ENCODE measurements at places on chromosomes 5 and 9. TPM values are rescaled to one million over a fixed set of nuclear protein-coding genes. Genes with fewer than 3 reads are reported as not detected.

Gene SLCO6A1
- not detected for polyA plus RNA-seq

DNA sequence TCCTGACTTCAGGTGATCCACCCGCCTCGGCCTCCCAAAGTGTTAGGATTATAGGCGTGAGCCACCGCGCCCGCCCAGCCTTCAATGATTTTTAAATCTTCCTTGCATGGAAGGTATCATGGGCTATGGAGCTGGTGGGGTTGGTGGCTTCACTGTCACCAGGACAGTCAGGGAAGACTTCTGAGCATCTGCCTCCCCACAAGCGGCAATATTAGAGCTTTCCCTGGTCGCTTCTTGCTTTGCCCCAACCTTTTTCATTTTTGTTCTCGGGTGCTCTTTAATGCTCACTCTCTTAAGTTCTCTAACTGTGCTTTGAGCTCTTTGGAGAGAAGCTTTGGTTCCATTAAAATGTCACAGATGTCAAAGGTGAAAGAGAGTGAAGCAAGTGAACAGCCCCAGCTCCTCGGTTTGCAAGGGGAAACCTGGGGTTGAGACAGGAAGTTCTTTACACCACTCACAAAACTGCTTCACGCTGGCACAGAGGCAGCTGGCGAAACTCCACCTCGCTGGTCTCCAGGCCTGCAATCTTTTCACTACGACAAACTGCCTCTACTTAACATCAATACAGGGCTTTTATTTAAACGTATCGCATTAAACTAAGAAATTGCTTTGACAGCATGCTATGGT is 142.5 kb upstream of the RETREG1 start:
- DNase-seq, result no peak

DNA sequence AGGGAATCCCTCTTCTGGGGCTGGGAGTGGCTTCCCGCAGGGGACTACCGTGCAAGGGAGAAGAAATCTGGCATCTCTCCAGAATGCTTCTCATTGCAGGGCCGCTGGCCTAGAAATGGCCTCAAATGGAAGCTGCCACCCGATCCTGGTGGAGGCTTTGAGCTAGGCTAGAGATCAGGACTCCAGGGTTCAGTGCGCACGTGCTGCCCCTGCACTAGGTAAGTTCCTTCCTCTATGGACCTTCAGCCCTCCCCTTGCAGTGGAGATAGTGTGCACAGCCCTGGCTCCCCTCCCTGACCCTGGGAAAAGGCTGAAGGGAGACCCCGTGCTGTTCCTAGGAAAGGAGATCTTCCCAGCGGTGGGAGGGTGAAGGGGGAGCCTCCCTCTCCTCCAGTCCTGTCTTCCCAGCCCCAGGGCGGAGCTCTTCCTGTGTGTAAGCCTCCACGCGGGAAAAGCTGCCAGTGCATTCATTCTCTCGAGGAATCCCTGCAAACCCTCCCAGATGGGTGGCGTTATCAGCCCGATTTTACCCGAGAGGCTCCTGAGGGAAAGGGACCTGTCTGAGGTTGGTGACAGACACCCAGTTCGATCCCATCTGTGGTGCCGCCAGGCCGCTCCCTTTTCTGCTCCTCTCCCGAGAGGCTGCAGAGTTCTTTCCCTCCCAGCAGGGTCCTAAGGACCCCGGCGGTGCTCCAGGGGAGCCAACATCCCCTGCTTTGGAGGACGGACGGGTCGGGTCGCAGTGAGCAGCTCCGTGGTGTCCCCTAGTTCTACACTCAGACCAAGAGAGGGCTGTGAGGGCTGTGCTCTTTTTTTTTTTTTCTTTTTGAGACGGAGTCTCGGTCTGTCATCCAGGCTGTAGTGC is 1.4 kb upstream of the CERCAM start:
- DNase-seq, result no peak

GRCh38 chr9:129785866-129786265 is 17.1 kb upstream of the TOR1B start:
- DNase-seq, result no peak

GRCh38 chr5:15789642-15790041 is 289.7 kb downstream of the FBXL7 start:
- DNase-seq, result no peak

DNA sequence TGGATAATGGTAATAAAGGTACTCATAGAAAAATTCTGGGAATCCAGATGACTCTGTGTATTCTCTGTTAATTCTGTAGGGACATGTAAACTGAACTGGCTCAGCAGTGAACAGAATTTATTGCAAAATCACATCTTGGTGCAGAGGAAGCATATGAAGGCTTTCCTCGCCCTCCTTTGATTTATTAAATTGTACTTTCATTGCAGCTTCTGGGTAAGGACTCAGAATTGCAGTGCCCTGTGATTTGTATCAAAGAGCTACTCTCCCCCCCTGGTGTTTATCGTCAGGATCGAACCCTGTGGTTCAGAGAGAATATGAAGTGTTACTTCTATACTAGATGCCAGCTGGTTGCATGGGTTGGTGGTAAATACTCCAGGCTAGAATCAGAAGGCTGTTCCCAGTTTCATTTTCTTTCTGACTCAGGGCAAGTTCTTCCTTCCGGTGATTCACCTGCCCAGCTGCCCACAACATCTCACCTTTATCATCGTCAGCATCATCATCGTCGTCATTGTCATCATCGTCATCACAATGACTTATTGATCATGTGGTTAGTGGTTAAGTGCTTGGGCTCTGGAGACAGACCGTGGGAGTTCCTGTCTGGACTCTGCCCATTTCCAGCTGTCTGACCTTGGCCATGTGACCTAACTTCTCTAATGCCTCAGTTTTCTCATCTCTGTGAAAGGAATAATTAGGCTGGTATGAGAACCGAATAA is 238.8 kb downstream of the ARHGAP26 start:
- DNase-seq, result no peak

DNA sequence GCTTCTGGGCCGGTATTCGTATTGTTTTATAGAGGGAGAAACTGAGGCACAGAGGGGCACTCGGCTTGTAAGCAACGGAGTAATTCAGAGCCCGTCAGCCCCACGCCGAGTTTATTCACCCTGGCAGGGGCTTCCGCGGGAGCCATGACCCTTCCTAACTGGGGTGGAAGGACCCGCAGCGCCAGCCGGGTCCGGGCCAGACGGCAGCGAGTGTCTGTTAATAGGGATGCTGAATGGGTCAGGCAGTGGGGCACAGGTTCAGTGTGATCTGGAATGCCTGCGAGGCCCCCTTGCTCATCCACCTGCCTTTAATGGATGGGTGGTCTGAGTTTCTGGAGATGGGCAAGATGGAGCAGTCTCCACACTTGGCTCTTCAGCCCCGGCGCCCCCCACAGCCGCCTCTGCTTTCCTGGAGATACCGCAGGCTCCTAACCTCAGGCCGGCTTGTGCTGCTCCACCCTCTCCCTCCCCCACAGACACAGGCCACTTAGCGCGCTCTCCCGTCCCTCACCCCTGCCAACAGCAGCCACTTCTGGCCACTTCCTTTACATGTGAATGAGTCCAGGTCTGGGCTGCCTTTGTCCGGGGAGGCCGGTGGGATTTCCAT is 147.1 kb downstream of the ERCC6L2 start:
- DNase-seq, result no peak

GRCh38 chr5:115450741-115451140 is 93.8 kb downstream of the FEM1C start:
- DNase-seq, result no peak

GRCh38 chr5:136198453-136198852 is 5.5 kb upstream of the SMIM32 start:
- no peak for DNase-seq

Gene ORM2
- not detected for polyA plus RNA-seq

Gene TAF11L9
- not detected for polyA plus RNA-seq

DNA sequence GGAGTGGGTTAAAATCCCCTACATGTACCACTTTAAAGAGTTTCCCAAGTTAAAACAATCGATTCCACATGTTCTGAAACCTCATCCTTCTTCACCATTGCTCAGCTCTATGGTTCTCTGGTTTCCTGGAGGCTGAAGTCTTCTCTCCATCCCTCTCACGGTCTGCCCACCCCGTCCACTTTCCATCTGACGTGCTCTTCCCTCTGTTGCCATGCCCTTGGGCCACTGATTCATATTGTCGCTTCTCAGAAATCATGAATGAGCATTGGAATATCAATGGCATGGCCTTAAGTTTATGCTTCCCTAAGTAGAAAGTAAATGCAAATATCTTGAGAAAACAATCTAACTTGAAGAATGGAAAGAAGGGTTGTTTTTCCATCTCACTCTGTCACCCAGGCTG is 30.9 kb downstream of the GDNF start:
- DNase-seq, result no peak

GRCh38 chr5:128262911-128263310 is 179.3 kb downstream of the SLC12A2 start:
- DNase-seq, result no peak

Gene MLANA
- 0.25 TPM for polyA plus RNA-seq

DNA sequence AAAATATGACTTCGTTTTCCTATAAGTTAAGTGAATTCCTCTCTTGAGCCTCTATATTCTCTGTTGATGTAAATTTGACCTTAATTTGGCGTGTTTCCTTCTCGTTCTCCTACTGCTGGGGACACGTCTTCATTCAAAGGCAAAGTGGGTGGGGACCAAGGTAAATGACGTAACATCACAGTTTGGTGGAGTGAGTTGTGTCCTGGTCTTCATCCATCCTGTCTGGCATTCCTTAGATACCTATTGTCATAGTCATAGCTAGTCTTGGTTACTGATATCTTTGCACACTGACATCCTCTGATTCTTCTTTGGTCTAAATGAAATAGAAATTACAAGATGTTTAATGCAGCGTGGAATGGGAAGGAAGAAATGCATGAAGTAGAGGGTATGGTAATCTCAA is 108.5 kb downstream of the NNT start:
- no peak for DNase-seq

DNA sequence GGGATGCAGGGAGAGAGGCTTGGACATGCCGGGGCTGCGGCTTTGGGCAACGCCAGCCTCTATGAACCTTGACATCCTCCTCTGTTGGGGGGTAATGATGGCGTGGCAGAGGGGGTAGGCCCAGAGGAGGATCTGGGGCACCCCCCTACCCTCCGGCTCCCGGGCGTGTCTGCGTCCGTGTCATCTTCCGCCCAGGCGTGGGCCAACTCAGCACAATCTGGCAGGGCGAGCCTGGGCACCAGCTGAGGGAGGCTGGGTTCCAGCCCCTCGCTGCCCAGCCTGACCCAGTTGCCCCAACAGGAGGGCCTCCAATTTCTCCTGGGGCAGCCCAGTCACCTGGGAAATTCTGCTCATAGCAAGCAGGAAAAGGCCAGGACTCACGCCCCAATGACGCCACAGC is 62.9 kb upstream of the IL17B start:
- no peak for DNase-seq

Gene IGFBPL1
- polyA plus RNA-seq, result 0.72 TPM

DNA sequence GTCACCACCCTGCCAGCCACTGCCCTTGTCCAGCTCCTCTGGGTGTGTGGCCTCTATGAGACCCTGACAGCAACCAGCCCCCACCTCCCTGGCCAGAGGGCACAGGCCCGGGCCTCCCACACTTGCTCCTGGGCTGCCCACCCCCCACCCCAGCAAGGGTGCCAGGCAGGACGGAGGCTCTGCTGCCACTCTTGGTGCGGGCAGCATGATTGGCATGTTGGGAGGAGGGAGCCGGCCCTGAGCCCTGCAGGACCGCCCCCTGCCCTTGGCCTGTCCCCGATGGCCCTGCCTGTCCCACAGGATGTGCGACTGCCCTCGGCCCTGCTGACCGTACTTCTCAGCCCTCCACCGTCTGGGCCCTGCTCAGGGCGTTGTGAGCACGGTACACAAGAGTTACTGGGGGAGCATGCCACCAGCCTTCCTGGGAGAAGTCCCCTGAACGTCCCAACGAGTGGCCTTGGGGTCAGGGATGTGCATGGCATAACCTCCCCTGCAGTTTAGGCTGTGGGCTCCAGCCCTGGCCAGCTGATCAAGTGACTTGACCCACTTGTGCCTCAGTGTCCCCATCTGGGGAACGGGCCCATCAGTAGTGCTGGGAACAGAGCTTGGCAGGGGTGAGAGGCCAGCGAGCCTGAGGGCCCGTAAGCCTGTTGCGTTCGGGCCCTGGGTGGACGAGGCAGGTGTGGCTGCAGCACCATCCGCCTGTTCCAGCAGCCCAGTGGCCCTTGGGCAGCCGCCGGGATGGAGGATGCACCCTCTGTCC is 16.0 kb downstream of the GPSM1 start:
- DNase-seq, result no peak

- DNase-seq, result peak; percentile 61
Measured at GRCh38 chr9:71783120-71783523, 14.8 kb upstream of the CEMIP2 start.

DNA sequence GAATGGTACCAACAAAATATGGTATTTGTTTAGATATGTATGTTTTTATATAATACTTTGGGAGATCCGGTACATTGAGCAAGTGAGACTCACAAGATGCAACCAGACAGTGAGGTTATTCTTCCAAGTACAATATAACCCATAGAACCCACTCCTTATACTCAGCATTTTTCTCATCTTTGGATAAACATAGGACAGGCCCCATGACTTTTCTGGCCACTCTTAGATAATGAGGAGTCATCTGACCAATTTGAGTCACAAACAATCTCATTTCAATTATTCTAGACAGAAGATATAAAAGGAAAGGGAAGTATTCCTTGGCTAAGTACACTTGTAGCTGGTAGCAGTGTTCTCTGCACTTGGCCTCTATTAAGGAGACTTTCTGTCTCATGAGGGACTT is 150.2 kb downstream of the SGCD start:
- DNase-seq, result no peak

Gene IL5
- not detected for polyA plus RNA-seq

DNA sequence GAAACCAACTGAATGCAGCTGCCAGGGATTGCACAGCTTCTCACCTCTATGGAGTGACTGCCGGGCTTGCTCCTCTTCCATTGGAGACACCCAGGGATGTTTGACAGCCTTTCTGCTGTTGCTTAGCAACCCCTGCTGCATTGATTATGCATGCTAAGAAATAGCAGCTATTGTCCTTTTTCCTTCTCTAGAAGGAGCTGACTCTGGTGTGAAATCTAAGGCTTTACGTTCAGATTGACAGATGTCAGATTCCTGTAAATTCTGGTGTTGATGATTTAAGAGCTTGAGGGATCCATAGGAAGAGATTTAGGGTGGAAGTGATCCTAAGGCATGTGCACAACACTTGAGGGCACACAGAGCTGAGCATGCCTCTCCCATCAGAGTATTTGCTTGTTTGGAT is 267.7 kb downstream of the NTRK2 start:
- DNase-seq, result no peak

DNA sequence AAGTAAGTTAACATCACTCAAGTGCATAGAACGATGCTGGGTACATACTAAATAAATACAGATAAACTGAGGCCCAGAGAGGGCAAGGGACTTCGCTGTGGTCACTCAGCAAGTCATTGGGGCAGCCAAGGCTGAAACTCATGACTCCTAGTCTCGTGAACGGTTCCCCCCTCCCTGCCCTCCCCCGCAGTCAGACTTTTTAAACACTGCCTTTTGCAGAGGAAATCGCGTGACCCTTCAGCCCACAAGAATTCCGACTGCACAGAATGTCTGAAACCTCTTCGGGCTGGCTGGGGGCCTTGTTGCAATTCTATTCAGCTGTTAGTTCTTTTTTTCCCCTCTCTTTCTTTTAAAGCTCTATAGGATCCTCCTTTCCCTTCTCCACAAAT is 28.1 kb downstream of the NEK6 start:
- peak; percentile 88 for DNase-seq

- DNase-seq, result no peak
Measured at GRCh38 chr5:160278343-160278742, 34.0 kb downstream of the CCNJL start.

- no peak for DNase-seq
Measured at GRCh38 chr5:30768056-30768690, 425.3 kb upstream of the CDH6 start.

GRCh38 chr9:75183306-75183705 is 95.0 kb downstream of the OSTF1 start:
- no peak for DNase-seq

Gene TEX48
- polyA plus RNA-seq, result not detected

Gene REEP2
- 6.4 TPM for polyA plus RNA-seq

GRCh38 chr5:149549461-149550267 is 1.6 kb downstream of the CSNK1A1 start:
- DNase-seq, result no peak
